Endodermal cell (in vitro differentiated cells): ENCODE measurements at places on chromosomes 3 and 15. TPM values are rescaled to one million over a fixed set of nuclear protein-coding genes. Genes with fewer than 3 reads are reported as not detected.

LRRC15 gene
- not detected in 3 replicates for total RNA-seq

GPR27 gene
- 7.9 and 8.7 TPM in 2 replicates for total RNA-seq

STRC gene
- total RNA-seq, result 0.20 TPM in 1 of 2 replicates, not detected in the other

CPB1 gene
- 0.96 TPM in 1 of 3 replicates, not detected in the others for total RNA-seq

SPATA12 gene
- 0.19 TPM in 1 of 3 replicates, not detected in the others for total RNA-seq

ADAMTS17 gene
- total RNA-seq, result 2.3 and 2.7 TPM in 2 replicates

OR5H14 gene
- not detected in 3 replicates for total RNA-seq

GRCh38 chr3:20890111-20890519 lies 704.1 kb upstream of the SGO1 start:
- no peak overlapping the region for H3K4me3 ChIP-seq
- no peak for DNase-seq
- no peaks in the 10 kb centered on the region for H3K27me3 ChIP-seq

DNA sequence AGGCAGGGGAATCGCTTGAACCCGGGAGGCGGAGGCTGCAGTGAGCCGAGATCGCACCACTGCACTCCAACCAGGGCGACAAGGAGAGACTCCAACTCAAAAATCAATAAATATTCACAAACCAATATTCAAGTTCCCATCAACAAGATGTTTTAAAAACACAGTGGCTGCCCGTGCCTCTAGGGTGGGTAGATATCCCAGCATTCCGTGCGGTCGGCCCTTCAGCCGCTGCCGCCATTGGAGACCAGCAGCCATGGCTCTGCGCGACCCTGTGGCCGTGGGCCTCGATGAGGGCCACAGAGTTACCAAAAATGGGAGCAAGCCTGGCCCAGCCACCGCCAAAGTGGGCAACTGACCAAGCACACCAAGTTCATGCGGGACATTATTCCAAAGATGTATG lies 6.7 kb downstream of the ULK4 start:
- no peak for DNase-seq
- no peaks in the 10 kb centered on the region for H3K27me3 ChIP-seq
- H3K4me3 ChIP-seq, result no peak overlapping the region
- no peak overlapping the region for H3K27ac ChIP-seq
- H3K36me3 ChIP-seq, result peaks cover 4% of the 10 kb centered on the region

DNA sequence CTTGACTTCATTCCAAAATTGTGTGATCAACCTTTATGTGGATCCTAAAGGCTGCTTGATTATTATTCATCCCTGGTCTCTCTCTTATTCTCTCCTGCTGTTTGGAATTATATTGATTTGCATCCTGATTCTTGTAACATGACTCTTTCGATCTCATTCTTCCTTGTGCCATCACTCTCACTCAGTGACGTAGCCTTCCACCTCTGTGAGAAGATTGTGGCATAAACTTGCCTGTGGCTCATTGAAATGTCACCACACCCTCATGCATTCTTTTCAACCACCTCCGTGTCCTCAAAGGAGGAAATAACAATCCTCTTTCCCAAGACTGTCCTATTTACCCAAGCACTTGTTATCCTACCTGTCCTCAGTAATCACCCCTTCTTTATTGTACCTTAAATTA lies 41.3 kb upstream of the GCNT3 start:
- H3K36me3 ChIP-seq, result no peaks in the 10 kb centered on the region
- H3K4me3 ChIP-seq, result no peak overlapping the region
- no peak overlapping the region for H3K27ac ChIP-seq
- no peak for DNase-seq

DNA sequence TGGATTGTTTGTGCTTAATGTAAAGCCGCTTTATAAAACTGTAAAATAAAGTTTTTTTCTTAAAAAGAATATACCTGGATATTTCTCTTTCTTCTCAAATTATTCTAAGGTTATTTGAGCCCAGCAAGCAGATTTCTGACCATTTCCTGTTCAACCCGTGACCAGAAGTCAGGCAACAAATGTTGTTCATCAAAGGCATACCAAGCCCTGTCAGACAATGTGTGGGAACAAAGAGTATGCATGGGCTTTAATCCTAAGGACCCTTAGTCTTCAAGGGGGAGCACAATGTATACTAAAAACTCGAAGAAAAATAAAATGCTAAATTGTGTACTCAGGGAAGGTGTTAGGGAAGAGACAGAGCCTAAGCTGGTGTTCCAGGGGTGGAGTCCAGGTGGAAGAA lies 26.6 kb upstream of the PAQR5 start:
- H3K27ac ChIP-seq, result no peak overlapping the region
- H3K27me3 ChIP-seq, result no peaks in the 10 kb centered on the region
- peaks cover 21% of the 10 kb centered on the region for H3K36me3 ChIP-seq
- H3K4me3 ChIP-seq, result no peak overlapping the region
- peaks cover 16% of the 10 kb centered on the region for H3K4me1 ChIP-seq

DNA sequence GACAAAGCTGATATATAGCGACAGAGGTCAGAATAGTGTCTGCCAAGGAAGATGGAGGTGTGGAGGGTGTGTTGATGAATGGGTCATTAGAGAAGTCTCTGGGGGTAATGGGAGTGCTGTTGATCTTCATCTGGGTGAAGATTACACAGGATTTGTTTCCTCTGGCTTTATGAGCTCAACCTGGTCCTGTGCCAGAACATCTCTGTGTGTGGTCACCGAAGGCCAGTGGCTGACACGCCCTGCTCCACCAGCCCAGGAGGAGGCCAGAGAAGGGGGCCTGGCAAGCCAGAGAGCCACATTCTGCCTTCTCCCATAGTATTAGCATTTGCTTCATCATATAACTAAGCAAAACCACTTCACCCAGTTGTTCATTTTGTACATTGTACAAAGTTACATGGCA lies 121.1 kb downstream of the ZNF621 start:
- no peak overlapping the region for H3K4me3 ChIP-seq
- DNase-seq, result no peak
- H3K4me1 ChIP-seq, result no peaks in the 10 kb centered on the region
- peaks cover 58% of the 10 kb centered on the region for H3K27me3 ChIP-seq
- no peak overlapping the region for H3K27ac ChIP-seq

- H3K4me3 ChIP-seq, result no peak overlapping the region
- no peaks in the 10 kb centered on the region for H3K36me3 ChIP-seq
- no peaks in the 10 kb centered on the region for H3K27me3 ChIP-seq
Observed at GRCh38 chr3:126751611-126752302, 47.7 kb downstream of the CHCHD6 start.

- H3K27ac ChIP-seq, result no peak overlapping the region
- H3K4me3 ChIP-seq, result no peak overlapping the region
- H3K4me1 ChIP-seq, result no peaks in the 10 kb centered on the region
- DNase-seq, result no peak
Observed at GRCh38 chr3:150868282-150868681, 37.0 kb downstream of the MINDY4B start.

DNA sequence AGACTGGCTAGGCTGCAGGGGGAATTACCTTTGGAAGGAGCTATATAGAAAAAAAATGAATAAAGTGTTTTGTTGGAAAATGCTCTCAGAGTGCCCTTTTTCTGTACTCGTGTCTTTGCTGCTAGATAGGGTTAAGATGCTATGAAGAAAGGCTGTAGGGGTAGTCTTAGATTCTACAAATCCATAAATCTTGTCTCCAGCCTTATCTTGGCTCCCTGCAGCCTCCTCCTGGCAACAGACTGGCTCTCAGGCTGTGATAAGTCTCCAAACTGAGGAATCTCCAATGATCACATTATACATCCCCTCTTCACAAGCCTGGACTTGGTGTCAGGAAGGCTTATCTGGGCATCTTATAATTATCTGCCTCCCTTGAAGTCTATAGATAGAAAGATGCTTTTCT lies 9.3 kb downstream of the LPCAT4 start:
- no peaks in the 10 kb centered on the region for H3K4me1 ChIP-seq
- no peak overlapping the region for H3K27ac ChIP-seq
- H3K36me3 ChIP-seq, result peaks cover 14% of the 10 kb centered on the region
- no peak overlapping the region for H3K4me3 ChIP-seq
